ENCODE measurements at places on chromosomes 2 and 18. TPM values are rescaled to one million over a fixed set of nuclear protein-coding genes. Genes with fewer than 3 reads are reported as not detected.

DNA sequence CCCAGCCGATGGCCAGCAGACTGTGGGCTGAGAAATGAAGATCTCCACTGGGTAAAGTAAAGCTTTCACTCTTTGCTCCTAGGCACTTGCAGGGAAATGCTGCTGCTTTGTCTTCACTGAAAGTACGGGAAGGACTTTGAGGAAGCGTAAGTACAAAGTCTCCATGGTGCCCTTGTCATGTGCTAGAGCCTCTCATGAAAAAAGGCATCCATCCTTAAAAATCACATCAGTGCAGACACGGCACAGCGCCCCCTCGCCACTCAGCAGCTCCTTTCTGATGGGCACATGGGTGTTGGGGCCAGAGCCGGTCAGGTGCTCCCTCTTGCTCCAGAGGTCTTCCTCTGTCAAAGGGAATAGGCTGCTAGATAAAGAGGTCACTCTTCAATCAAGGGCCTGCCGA, 109.0 kb upstream of the STPG4 start:
- H3K27ac ChIP-seq: no peak overlapping the region
- H3K4me1 ChIP-seq: no peaks in the 10 kb centered on the region
- H3K36me3 ChIP-seq: no peaks in the 10 kb centered on the region
- no peak for DNase-seq

The EMILIN1 gene
- 350 TPM for total RNA-seq

- H3K36me3 ChIP-seq: no peaks in the 10 kb centered on the region
- no peak for DNase-seq
- H3K4me3 ChIP-seq: no peak overlapping the region
Observed at GRCh38 chr2:17182399-17182798, 335.8 kb downstream of the RAD51AP2 start.

- no peak overlapping the region for H3K4me3 ChIP-seq
- no peak overlapping the region for H3K27ac ChIP-seq
- no peaks in the 10 kb centered on the region for H3K27me3 ChIP-seq
- no peaks in the 10 kb centered on the region for H3K4me1 ChIP-seq
- DNase-seq: no peak
- H3K36me3 ChIP-seq: no peaks in the 10 kb centered on the region
Observed at GRCh38 chr2:230685178-230685577, 27.5 kb upstream of the CAB39 start.

The IL1RN gene
- total RNA-seq: 0.55 TPM

The TYW5 gene
- 8.0 TPM for total RNA-seq

DNA sequence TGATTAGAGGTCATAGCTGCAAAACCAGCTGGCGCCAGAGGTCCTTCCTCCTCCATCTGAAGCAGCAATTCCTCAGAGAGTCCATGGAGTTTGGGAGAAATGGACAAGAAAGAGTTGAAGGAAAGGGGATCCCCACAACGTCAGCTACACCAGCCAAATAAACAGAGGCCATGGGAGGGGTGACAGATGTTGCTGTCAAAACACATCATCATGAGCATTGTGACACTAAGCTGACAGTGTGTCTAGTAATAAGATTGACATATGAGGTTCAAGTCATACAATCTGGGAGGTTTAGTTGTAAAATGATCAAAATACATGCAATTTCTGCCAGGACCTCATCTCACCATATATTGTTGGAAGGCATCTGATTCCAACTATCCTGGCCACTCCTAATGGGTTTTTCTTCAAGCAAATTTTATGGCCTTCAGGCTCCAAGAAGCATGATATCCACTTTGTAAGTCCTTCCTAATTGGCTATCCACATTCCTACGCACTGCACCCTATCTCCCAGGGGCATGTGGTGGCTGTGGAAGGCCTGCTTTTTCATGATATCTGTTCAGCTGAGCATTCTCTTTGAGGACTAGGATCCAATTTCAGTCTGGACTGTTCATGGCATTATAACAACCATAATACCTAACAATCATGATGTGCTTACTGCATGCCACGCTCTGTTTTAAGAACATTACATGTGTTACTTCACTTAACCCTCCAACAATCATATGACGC, 335.0 kb upstream of the ID2 start:
- no peaks in the 10 kb centered on the region for H3K27me3 ChIP-seq
- H3K4me3 ChIP-seq: no peak overlapping the region
- H3K36me3 ChIP-seq: no peaks in the 10 kb centered on the region
- no peaks in the 10 kb centered on the region for H3K4me1 ChIP-seq
- no peak for DNase-seq

All from sigmoid colon (tissue), 7 donors.